EL (cell line): ENCODE measurements at places on chromosomes 6 and 20.

DNA sequence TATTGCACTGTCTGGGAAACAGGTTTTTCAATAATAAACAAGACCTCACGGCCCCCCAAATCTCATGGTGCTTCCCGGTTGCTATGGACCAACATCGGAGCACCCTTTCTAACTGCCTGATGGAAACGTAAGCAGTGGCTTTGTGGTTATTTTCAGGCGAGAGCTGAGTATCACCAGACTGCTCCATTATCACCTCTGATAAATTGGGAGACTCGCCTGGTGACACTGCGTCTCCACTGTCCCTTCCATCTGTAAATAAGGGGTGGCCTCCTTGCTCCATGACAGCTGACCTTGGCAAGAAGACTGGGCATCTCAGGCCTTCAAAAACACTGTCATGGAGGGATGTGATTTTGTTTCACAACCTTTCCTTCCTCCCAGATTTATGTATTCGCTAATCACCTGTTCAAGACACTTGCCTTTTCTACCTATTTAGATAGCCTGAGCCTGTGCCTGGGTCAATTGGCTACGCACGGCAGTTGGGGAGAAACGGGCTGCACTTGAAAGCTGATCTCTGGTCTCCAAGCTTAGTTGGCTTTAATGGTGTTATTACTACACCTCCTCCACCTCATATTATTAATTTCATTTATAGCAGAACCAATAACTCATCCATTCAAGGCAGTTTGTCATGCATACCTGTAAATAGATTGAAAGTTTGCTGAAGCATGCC, 17.7 kb upstream of the CDH4 start:
- DNase-seq, result no peak

- DNase-seq, result no peak
Measured at GRCh38 chr6:106677282-106677681, 47.9 kb downstream of the QRSL1 start.

DNA sequence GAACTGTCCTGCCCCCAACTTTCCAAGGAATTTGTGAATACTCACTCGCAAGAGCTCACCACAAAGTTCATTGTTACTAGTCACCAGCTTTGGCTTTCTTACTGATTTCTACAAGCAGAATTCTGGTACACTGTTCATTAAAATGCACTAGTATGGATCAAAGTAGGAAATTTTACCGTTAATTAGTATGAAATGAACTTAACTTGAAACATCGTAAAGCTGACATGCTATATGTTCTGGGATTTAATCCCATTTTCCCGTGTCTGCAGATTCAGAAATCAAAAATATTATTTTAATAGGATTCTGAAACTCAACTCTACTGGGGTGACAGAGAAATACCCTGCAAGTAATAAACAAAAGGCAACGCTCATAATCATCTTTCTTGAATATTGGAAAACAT, 399.3 kb downstream of the DOK5 start:
- DNase-seq, result no peak

- DNase-seq, result no peak
Measured at GRCh38 chr6:138393871-138394783, 9.9 kb upstream of the HEBP2 start.

- DNase-seq, result no peak
Measured at GRCh38 chr20:52972965-52973819, 1.0 kb downstream of the TSHZ2 start.

- DNase-seq, result no peak
Measured at GRCh38 chr6:12456343-12456742, 166.2 kb downstream of the EDN1 start.

- DNase-seq, result peak; percentile 38
Measured at GRCh38 chr6:90286884-90287488, 9.7 kb downstream of the BACH2 start.

DNA sequence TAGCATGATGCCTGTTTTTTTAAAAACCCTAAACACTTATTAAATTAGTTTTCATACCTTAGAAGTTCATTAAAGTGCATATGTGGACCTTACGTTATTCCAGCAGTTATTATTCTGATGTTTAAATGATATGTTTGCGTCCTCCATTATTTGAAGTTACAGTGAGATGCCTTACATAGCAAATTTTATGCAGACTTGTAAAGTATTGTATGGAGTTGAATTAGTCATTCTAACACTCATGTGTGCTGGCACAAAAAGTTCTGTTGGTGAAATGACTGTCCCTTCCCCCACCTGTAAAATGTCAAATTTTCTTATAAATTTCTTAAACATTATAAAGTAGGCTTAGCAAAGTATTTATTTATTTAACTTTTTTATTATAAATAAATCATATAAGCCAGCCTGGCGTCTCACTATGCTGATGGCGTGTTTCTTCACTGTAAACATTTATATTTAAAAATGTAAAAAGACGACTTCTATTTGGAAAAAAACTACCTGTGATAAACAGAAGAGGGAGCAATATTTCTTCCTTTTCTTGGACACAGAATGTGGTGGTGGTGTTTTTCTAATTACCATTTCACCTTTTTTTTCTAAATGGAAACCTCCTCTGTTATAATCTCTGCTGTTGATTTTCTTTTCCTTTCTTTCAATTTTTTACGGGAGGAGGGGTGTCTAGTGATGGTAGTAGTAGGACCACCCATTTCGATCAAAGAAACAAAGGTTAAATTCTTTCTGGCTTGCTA, 155.4 kb downstream of the RFPL4B start:
- DNase-seq, result peak; percentile 27

DNA sequence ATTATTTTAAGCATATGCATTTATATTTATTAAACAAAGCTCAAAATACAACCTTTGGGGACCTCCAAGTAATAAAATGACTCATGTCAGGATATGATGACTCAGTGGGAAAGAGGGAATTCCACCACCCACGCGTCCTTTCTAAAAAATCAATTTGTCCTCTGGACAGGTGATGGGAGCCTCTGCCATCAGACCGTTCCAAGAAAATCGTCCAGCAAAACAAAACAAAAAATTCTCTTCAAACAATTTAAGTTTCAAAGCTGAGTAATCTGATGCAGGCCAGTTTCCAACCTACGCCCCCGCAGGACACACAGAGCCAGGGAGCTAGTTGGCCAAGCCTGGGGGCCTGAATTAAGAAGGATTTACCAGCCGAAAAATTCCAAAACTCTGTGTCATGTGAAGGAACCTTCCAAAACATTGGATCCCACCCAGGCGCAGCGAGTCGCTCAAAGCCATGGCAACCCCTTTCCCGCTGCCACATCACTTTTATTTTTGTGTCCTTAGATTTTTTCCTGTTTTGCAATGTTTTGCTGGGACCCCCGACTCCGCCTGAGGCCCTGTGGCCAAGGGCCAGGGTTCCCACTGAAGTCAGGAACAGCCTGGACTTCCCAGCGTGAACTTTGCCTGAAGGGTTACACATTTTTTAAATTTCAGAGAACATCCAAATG, 95.3 kb downstream of the NFATC2 start:
- peak; percentile 99 for DNase-seq

GRCh38 chr6:44395501-44395900, 8.0 kb downstream of the CDC5L start:
- no peak for DNase-seq
